ENCODE measurements at places on chromosomes 3 and 15. TPM values are rescaled to one million over a fixed set of nuclear protein-coding genes. Genes with fewer than 3 reads are reported as not detected.

CHST2 gene
- 12.9 TPM for total RNA-seq

DUOX1 gene
- total RNA-seq = not detected

ARHGEF26 gene
- total RNA-seq = 22.9 TPM

HRG gene
- not detected for total RNA-seq
